ENCODE measurements at places on chromosomes 5 and 9. TPM values are rescaled to one million over a fixed set of nuclear protein-coding genes. Genes with fewer than 3 reads are reported as not detected.

SH3RF2 gene
- 0.26 TPM for total RNA-seq

GRCh38 chr5:152061095-152061494 lies 136.4 kb upstream of the GLRA1 start:
- DNase-seq = no peak

DNA sequence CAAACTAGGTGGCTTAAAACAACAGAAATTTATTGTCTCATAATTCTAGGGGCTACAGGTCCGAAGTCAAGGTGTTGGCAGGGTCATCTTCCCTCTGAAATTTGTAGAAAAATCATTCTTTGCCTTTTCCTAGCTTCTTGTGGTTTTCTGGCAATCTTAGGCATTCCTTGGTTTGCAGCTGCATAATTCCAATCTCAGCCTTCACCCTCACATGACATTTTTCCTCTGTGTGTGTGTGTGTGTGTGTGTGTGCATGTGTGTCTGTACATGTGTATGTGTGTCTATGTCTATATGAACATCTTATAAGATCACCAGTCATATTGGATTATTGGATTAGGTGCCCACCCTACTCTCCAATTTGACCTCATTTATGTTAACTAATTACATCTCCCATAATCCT lies 330.6 kb downstream of the CHSY3 start:
- DNase-seq = no peak

EIF4E1B gene
- not detected for total RNA-seq

GRCh38 chr5:157267025-157267424 lies 1.1 kb downstream of the CYFIP2 start:
- no peak for DNase-seq
